ENCODE measurements at places on chromosomes 2 and 18.

GRCh38 chr2:99695130-99695943 lies 205.5 kb upstream of the REV1 start:
- no peak for DNase-seq

GRCh38 chr18:54030434-54030833 lies 194.0 kb downstream of the MBD2 start:
- DNase-seq: no peak

- no peak for DNase-seq
These were observed 68.0 kb upstream of the KLF7 start for GRCh38 chr2:207233731-207234130.

DNA sequence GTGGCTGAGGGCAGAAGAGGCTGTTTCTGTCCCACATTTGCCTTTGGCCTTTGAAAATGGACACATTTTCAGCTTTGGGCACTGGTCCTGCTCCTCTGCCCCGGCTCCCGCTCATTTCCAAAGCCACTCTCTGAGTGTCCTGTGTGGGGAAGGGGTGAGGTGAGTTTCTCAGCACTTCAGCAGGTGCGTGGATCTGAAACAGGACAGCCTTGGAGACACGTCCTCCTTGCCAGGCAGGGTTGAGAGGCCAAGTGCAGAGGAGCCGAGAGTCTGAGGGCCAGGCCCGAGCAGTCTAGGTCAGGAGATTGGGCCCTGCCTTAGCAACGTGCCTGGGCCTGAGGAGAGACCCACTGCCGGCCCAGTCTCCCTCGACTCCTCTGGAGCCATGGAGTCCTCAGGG lies 21.9 kb upstream of the ALPI start:
- DNase-seq: no peak

- DNase-seq: no peak
These were observed 2008.4 kb upstream of the PIK3C3 start for GRCh38 chr18:39946623-39947061.

- no peak for DNase-seq
These were observed 38.5 kb upstream of the ATG16L1 start for GRCh38 chr2:233213011-233213410.

DNA sequence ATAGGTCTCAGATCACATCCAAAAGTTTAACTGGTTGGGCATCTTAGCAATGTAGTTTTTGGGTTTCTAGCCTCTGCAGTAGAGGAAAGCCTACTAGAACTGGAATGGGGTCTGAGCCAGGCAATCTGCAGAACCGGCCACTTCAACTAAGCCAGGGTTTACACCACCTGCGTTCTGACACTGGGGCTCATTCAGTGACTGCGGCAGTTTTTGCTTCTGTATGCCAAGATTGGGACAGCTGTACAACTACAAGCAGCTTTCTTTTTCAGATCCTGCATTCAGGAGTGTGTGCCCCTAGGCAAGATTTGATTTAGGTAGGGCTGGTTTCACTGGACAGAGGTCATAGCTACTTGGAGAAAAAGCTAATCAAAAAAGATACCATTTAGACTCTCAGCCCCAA lies 43.7 kb upstream of the IGFBP5 start:
- no peak for DNase-seq

DNA sequence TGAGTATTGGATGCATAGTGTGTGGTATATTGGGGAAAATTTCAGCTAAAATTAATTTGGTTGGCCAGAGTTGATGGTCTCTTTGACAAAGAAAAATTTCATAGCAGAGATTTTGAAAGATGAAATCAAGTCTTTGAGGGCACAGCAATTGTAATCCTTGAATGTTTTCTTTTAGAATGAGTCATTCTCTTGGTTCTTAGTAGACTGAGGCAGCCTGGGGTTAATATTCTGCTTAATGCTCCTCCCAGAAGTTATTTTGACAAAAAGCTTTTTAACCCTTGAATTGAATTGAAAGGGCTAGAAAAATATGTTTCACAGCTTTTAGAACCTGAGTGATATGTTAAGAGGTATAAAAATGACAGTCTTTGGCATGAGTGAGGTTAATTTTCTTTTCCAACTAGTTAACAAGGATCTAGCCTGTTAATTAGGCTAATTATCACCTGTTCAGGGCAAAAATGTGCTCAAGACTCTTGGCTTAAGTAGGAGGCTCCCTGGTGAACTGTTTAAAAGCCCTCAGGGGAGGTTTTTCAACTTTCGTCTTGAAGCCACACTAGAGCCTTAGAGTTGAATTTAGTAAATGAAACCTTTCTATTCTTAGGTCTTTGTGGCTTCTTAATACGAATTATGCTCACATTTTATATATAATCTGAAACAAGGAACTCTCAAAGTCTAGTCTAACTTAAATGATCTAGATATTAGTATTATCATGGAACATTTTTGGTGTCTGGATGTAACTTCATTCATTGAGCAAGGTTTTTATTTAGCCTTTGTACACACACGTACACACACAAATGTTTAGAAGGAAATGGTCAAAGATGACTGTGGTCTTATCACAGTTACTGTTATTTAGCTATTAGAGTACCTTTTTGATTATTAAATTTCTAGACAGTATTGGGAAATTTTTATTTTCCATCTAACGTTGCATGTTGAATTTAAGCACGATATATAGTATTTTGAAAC lies 272.5 kb downstream of the ZNF407 start:
- no peak for DNase-seq

GRCh38 chr2:213490087-213490486 lies 205.8 kb downstream of the SPAG16 start:
- no peak for DNase-seq

DNA sequence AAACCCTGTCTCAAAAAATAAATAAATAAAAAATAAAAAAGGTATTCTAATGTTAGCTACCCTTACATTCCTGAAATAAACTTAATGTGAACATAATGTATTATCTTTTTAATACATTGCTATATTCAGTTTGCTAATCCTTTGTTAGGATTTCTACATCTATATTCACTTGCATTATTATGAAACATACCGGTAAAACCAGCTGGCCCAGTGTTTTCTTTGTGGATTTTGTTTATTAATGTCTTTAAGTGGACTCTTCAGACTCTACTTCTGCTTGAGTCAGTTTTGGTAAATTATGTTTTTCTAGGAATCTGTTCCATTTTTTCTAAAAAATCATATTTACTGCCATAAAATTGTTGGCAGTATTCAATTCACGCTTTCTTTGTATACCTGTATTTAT lies 34.5 kb downstream of the PTPN2 start:
- no peak for DNase-seq

GRCh38 chr2:121429119-121429903 lies 101.4 kb upstream of the RNU4ATAC start:
- DNase-seq: no peak

DNA sequence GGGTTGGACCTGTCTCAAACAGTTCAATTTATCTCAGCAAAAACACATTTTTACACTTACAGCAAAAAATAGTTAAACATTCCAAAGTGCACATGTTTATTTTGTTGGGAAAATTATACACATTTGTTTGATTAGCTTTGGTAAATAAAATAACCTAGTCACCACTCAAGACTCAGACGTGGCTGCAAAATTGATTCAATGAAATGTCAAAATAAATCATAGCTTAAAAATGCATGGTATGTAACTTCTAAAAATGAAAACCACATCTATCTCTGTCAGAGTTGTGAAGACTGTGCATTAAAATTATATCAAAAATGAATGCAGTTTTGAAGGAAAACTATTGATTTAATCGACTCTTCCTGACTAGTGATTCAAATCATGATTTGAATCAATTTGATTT lies 56.7 kb downstream of the GALNT14 start:
- no peak for DNase-seq

- DNase-seq: no peak
These were observed 159.8 kb upstream of the STK17B start for GRCh38 chr2:196331143-196331542.

- no peak for DNase-seq
These were observed 10.5 kb downstream of the C1QL2 start for GRCh38 chr2:119147776-119148715.

- DNase-seq: no peak
These were observed 320.1 kb downstream of the PIK3C3 start for GRCh38 chr18:42275138-42275535.

GRCh38 chr2:212990697-212991096 lies 160.7 kb downstream of the IKZF2 start:
- DNase-seq: no peak

GRCh38 chr2:64202206-64202845 lies 58.1 kb upstream of the PELI1 start:
- DNase-seq: no peak

DNA sequence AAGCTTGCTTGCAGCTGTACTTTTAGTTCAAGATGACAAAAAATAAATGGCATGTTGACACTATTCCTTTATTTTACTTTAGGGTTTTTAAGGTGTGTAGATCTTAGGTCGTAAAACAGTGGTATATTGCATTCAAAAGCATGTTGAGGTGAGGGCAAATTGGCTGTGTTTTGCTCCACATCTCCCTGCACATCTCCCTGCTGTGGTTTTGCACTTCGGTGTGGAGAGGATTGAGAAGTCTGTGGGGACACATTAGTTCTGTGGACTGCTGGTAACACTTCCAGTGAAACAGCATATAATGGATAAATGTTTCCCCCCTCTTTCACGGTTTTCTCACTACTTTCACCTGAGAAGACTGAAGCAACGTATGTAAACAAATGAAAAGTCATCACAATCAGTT lies 25.1 kb downstream of the C2orf74 start:
- DNase-seq: peak; percentile 21

DNA sequence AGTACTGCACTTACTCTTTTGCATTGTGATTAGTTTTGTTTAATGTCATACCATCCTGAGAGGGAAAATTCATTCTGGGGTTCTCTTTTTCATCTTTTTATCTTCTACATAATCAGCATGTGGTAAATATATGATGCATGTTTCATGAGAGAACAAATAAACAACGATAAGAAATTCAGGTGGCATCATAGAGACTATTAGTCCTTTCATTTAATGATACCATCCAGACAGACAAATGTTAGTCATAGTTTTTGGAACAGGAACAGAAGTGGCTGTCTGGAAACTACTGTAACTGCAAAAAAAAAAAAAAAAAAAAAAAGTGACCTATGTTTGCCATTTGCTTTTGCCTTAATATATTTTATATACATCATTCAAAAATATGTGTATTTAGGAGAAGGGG lies 761.0 kb downstream of the EPHA4 start:
- no peak for DNase-seq

DNA sequence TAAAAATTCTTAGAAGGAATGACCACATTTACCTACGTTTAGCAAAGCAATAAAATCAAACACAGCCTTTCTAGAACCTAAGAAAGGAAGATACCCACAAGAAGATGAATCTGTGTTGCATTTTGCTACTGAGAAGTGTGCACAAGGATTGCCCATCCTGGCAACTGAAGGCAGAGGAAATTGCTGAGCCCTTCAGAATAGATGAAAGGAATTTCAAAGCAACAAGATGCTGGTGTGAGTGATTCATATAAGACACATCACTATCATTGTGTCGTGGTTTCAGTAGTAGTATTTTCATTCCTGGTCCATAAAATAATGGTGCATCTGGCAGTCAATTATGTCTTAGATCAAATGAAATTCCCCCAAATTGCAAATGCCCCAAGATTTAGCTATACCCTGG lies 48.4 kb upstream of the ANKRD44 start:
- DNase-seq: no peak

DNA sequence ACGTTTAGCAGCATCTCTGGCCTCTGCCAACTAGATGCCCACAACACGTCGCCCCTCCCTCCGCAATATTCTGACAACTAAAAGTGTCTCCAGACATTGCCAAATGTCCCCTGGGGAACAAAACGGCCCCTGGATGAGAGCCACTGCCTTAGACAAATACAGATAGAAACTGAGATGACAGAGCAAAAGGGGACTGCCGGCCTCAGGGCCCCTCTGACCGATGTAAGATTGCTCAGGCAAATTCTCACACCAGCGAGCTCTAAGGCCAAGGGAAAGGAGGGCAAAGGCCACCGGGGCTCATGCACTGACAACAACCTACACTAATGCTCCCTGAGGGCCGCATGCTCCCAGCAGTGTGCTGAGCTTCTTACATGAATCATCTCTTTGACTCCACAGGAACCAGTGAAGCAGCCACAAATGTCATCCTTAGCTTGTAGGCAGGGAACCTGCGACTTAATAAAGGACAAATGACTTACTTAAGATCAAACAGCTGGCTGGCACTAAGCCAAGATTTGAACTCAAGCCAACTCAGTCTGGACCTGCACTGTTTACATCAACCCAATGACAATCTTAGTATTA lies 228.5 kb downstream of the TTC32 start:
- DNase-seq: no peak

DNA sequence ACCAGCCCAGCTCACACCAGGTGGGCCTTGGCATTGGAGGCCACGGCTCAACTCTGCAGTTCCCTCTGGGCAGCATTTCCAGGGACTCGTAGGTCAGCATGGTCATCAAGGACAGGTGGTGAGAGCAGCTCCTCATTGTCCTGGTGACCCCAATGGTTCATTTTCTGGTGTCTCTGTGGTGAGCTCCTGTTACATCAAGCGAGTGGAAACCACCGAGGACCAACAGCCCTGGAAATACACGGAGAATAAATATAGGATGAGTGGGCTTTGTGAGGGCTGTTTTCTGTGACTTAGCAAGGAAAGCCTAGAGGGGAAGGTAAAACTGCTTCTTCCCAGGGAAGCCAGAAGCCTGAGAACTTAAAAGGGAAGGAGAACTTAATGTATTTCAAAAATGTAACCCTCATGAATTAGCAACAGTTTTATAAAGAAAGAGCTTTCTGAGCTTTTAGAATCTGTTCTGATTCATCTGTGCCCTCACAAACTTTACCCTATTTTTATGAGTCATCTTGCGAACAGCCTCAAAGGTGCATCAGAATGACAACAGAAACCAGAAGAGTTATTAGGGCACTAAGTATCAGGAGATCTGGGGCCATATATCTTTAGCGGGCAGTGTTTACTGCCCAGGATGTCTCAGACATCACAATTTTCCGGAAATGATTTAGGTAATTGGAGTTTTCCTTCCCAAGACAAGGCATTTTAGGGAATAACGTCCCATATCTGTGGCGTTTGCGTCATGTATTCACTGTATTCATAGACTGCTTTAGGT lies 18.7 kb downstream of the C2orf92 start:
- peak; percentile 55 for DNase-seq

DNA sequence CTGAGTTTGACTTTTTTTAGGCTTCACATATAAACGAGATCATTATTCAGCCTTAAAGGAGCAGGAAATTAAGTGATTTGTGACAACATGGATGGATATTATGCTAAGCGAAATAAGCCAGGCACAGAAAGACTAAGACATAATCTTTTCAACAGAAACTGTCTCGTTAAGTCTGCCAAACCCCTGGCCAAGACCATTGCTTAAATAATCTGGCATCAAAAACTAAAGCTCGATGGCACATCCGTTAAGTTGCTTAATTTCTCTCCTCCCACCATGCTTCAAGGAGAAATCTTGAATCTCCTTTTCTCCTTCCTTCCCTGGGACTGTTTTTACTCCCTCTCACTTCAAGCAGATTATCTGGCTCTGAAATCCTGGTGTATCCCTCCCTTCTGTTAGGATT lies 140.3 kb downstream of the GALNT14 start:
- no peak for DNase-seq
